Thyroid gland (tissue), 4 donors: ENCODE measurements at places on chromosomes 11 and 22. TPM values are rescaled to one million over a fixed set of nuclear protein-coding genes. Genes with fewer than 3 reads are reported as not detected.
A peak's percentile ranks its signal among the peaks of the same experiment; 100 is the strongest.

DNA sequence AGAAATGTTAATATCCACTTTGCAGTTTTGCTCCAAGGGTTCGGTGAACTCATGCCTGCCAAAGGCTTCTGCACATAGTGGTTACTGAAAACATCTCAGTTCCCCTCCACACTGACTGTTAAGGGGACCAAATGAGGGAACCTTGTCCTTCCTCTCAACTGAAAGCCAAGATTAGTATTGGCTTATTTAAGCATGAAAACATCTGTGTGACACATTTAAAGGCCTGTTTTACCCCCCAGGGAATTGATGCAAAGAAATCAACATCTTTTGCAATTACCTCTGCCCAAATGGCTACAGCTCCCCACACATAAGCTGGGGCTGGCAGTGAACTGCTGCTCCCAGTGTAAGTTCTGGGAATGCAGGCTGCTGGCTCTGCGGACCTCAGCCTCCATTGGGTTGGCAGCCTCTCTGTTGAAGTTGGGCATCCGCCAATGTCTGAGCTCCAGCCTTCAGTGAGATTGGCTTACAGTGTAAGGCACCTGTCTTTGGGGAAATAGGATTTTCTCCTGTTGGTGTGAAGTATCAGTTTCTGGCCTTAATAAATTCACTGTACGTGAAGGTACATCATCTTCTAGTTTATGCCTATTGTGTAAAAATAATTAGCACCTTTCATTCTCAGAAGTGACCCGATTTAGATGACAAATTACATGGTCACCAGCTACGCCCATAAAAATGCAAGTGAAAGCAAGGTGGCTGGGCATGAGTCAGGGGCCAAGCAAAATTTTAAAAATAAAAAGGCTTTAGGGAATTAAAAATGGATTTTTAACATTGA lies 213.4 kb upstream of the SYN3 start:
- H3K27me3 ChIP-seq: no peaks in the 10 kb centered on the region
- peak; percentile 23 for DNase-seq
- H3K36me3 ChIP-seq: no peaks in the 10 kb centered on the region
- no peak overlapping the region for H3K4me3 ChIP-seq
- no peak overlapping the region for H3K27ac ChIP-seq

C11orf16 gene
- total RNA-seq: not detected

- no peak for DNase-seq
- no peak overlapping the region for H3K4me3 ChIP-seq
- no peaks in the 10 kb centered on the region for H3K4me1 ChIP-seq
- peaks cover 55% of the 10 kb centered on the region for H3K36me3 ChIP-seq
These were observed 40.5 kb downstream of the NAT10 start for GRCh38 chr11:34145847-34146381.

CFL1 gene
- 581 TPM for total RNA-seq

KCNJ4 gene
- total RNA-seq: not detected

GAL3ST3 gene
- 137 TPM for total RNA-seq

- H3K27me3 ChIP-seq: no peaks in the 10 kb centered on the region
- H3K4me1 ChIP-seq: no peaks in the 10 kb centered on the region
- no peaks in the 10 kb centered on the region for H3K36me3 ChIP-seq
These were observed 81.9 kb upstream of the PGR start for GRCh38 chr11:101211407-101211975.

DNA sequence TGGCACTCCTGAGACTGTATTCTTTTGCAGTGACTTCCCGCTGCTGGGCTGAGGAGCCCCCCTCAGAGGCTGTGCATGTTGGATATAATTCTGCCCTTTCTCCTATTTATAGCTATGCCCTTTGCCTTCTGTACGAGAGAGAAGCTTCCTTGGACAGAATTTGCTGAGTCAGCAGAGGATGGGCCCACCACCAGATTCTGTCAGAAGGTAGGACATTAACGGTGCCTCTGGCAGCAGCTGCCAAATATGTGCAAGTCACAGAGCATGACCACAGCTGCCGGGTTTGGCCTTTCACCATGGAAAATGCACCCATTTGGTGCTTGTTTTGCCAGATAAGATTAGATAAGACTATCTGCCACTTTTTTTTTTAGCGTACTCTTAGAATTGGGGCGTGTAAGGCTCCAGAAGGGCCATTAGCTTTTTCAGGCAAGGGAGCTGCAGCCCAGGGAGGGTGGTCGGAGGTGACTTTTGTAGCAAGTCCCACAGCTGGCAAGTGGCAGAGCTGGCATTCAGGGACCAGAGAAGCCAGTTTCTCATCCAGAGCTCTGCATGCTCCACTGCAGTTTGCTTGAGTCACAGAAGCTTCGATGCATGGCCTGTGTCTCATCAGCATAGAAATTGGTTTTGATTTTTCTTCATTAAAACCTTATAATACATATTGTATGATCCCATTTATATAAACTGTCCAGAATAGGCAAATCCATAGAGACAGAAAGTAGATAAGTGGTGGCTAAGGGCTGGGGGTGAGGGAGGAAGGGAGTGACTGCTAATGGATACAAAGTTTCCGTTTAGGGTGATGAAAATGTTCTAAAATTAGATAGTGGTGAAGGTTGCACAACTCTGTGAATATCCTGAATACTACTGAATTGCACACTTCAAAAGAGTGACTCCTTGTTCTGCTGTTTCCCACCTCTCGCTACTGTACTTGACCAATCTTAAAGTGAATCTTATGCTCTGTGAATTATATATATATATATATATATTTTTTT lies 15.8 kb downstream of the UPB1 start:
- H3K27me3 ChIP-seq: no peaks in the 10 kb centered on the region
- H3K4me1 ChIP-seq: peaks cover 12% of the 10 kb centered on the region
- DNase-seq: peak; percentile 40
- H3K4me3 ChIP-seq: no peak overlapping the region
- H3K27ac ChIP-seq: peak overlapping the region; percentile 50
- no peaks in the 10 kb centered on the region for H3K36me3 ChIP-seq

HEPHL1 gene
- 0.21 TPM for total RNA-seq

MPEG1 gene
- 5.8 TPM for total RNA-seq

IZUMO1R gene
- total RNA-seq: not detected

DNA sequence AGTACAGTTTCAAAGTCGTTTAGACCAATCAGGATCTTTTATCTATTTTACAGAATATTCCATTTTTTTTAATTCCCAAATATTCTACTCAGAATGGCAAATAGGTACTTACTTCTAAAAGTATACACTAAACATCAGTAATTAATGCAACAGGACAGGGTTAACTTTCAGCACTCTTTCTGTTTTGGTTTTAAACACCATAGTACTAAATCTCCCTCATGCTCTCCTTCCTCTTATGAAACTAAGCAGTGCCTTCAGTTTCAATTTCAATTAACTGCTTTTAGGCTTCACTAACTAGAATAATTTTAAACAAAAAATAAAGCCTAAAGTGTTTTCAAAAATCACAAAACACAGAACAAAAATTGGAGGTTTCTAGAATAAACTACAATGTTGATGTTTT lies 57.9 kb downstream of the NOX4 start:
- no peak overlapping the region for H3K4me3 ChIP-seq
- H3K4me1 ChIP-seq: no peaks in the 10 kb centered on the region
- H3K36me3 ChIP-seq: no peaks in the 10 kb centered on the region
- H3K27ac ChIP-seq: no peak overlapping the region

INPPL1 gene
- total RNA-seq: 85.9 TPM

DNA sequence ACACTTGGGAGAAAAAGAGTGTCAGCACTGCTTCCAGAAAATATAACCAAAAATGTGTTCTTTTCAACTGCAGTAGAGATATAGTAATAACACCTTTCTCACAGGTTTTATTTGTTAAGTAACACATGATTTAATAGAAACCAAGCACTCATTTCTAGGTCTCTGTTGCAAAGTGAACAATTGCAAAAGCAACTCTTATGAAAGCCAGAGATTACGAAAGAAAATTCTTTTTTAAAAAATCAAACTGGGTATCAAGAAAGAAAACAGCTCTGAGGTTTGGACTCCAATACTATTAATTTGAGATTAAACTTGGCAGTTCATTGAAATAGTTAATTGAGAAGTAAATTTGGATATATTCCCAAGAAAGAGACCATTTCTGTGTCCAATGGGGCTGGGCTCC lies 9.8 kb upstream of the XKR3 start:
- no peaks in the 10 kb centered on the region for H3K36me3 ChIP-seq
- no peak for DNase-seq
- no peaks in the 10 kb centered on the region for H3K27me3 ChIP-seq
- no peaks in the 10 kb centered on the region for H3K4me1 ChIP-seq

- no peak for DNase-seq
- no peaks in the 10 kb centered on the region for H3K36me3 ChIP-seq
- H3K27ac ChIP-seq: no peak overlapping the region
- H3K4me3 ChIP-seq: no peak overlapping the region
- H3K4me1 ChIP-seq: no peaks in the 10 kb centered on the region
These were observed 81.6 kb downstream of the BRD1 start for GRCh38 chr22:49746065-49746464.

GRCh38 chr11:82930229-82930628 lies 28.7 kb downstream of the DDIAS start:
- H3K36me3 ChIP-seq: no peaks in the 10 kb centered on the region
- H3K27ac ChIP-seq: no peak overlapping the region
- H3K4me1 ChIP-seq: no peaks in the 10 kb centered on the region
- DNase-seq: no peak
- H3K4me3 ChIP-seq: no peak overlapping the region
- no peaks in the 10 kb centered on the region for H3K27me3 ChIP-seq

DNA sequence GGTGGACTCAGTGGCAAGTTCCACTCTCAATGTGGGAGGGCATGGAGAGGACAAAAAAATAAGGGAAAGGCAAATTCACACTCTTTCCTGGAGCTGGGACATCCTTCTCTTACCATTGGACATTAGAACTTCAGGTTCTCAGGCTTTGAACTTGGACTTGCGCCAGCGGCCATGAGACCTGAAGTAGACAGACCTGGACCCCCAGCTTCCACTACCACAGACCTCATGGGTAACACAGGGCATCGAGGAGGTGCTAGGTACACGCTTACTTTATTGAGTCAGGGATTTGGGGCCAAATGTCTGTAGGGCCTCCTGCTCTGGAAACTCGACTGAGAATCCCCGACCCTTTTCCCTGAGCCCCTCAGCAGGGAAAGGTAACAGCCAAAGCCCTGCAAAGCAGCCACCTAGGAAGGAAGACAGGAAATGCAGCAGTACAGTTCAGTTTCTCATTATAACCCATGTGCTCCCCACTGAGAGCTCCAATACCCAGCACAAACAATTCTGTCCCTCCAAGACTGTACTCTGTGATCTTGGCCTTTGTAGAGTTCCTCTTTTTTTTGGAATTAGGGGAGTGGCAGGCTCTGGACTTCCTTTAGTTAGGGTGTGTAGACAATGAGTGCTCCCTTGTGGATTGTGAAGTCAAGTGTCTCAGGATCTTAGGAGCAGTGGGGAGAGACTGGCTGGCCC lies 5.7 kb downstream of the CHRNA10 start:
- H3K27me3 ChIP-seq: no peaks in the 10 kb centered on the region
- H3K4me3 ChIP-seq: no peak overlapping the region
- DNase-seq: no peak
- H3K27ac ChIP-seq: no peak overlapping the region

- DNase-seq: no peak
- H3K4me3 ChIP-seq: no peak overlapping the region
- H3K4me1 ChIP-seq: no peaks in the 10 kb centered on the region
- H3K27me3 ChIP-seq: no peaks in the 10 kb centered on the region
These were observed 5.5 kb downstream of the ACRV1 start for GRCh38 chr11:125675196-125675595.

DNA sequence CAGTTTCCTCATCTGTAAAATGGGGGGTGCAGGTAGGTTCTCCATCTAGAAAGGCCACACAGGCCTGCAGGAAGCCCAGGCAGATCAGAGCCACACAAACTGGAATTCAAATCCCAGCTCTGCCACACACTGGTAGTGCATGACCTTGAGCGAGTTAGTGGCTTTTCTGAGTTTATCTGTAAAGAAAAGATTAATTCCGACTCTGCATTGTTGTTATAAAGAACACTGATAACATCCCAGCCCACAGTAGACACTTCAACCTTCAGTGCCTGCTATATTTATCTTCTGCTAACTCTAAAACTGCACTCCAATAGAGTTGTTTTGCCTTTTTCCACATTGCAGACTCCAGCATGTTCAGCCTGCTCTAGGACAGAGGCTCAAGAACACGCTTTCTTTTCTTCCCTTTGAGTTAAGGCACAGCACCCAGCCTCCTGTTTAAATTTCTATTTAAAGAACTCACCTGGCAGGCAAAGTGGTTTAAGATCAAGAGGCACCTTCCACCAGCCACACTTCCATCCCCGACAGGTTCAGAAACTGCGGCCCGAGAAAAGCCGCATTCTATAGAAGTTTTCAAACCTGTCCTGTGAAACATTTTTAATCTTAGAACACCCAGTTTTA lies 133.9 kb downstream of the PLEKHA7 start:
- H3K27me3 ChIP-seq: no peaks in the 10 kb centered on the region
- H3K27ac ChIP-seq: peak overlapping the region; percentile 24
- no peaks in the 10 kb centered on the region for H3K36me3 ChIP-seq
- peaks cover 70% of the 10 kb centered on the region for H3K4me1 ChIP-seq

OR10A2 gene
- not detected for total RNA-seq

DNA sequence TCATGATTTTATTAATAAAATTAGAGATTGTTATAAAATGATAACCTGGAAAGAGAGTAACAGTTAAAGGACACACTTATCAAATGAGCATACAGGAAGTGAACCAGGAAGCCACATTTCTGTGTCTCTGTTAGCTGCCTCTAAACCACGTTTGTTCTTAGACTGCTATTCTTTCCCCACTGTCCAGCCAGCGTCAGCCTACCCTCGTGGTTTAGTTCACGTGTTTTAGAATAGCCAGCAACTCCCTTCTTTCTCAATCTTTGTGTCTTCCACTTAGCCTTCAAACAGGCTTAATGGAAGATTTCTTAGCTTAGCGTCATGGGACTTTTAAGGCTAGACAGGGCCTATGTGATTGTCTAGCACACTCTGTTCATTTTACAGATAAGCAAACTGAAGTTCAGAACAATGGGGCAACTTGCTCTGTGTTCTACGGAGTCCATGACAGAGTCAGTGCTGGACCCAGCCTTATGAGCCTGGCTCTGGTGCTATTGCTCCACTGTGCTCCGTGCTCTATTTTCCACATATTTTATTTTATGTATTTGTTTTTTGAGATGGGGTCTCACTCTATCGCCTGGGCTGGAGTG lies 27.2 kb downstream of the GRAMD1B start:
- H3K27ac ChIP-seq: no peak overlapping the region
- no peak overlapping the region for H3K4me3 ChIP-seq
- DNase-seq: no peak

DNA sequence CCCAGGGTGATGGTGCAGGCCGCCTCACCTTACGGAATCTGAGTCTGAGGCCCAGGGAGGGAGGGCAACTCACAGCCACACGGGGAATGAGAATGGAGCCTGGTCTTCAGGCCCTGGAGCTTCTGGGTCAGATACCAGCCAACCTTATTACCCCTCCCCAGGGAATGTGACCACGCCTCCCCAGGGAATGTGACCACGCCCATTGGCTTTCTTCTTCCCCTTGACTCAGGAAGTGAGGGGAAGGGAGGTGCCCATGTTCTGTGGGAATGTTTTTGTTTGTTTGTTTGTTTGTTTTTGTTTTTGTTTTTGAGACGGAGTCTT lies 57.5 kb upstream of the RBFOX2 start:
- no peak overlapping the region for H3K4me3 ChIP-seq
- no peaks in the 10 kb centered on the region for H3K27me3 ChIP-seq
- H3K36me3 ChIP-seq: no peaks in the 10 kb centered on the region

PPME1 gene
- total RNA-seq: 55.3 TPM
